ENCODE measurements at places on chromosomes 2 and 18.

- no peak for DNase-seq
Observed at GRCh38 chr2:122660786-122661634, 905.6 kb downstream of the TSN start.

- no peak for DNase-seq
Observed at GRCh38 chr2:9165625-9166024, 41.0 kb upstream of the ASAP2 start.

GRCh38 chr2:126995621-126996377, 97.1 kb downstream of the TEX51 start:
- DNase-seq: no peak

DNA sequence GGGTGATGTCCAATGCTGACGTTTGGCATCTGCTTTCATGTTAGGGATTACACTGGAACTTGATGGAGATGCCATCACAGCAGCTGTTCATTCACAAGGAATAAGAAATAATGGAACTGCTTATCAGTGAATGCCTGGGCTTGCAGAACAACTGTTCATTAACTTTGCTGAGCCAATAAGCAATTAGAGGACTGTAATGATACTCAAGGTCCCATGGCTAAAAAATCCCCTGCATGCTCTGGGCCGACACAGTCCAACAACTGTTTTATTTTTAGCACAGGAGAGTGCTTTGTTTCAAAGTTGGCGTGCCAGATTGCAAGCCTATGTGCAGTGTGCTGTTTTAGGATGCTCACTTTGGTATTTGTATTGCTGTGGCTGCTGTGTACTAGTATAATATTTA, 408.0 kb upstream of the RGPD4 start:
- DNase-seq: no peak

GRCh38 chr2:110745048-110745447, 12.7 kb downstream of the ACOXL start:
- DNase-seq: no peak

DNA sequence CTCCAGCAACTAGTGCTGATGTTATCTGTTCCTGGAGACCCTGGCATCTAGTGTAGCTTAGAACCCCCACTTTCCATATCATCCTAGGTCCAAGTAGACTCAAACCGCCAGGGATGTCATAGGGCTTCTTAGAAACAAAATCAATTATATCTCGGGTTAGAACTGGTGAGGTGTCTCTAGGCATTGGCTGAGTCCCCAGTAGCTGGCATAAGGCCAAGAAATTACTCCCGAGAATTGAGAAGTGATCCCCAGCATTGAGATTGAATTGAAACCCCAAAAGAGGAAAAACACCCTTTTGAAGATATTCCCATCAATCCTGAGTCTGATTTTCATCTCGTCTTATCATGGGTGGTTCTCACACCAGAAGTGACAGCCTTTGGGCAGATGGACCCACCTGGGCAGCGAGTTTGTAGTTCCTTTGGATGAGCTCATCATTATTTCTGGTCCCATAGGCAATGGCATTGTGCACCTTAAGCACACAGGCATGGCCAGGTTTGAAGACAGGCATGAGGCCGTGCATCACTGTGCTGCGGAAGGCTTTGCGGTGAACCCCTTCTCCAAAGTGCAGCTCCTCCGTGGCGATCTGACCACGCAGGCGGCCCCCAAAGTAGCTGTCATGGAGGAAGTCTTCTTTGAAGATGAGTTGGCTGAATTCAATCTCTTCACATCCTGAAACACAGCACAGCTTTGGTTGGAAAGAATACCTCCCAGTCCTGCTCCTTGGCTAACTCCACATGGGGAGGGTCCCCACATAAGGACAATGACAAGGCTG, 112.2 kb downstream of the ALPK2 start:
- DNase-seq: no peak

Data from GM12892 (cell line).